ENCODE measurements at places on chromosomes 13 and 19.

- no peak for DNase-seq
Measured at GRCh38 chr19:13095393-13095784, 7.3 kb downstream of the LYL1 start.

- no peak for DNase-seq
Measured at GRCh38 chr19:7480222-7480969, 8.4 kb downstream of the PEX11G start.

- DNase-seq, result no peak
Measured at GRCh38 chr19:29383696-29384095, 142.1 kb upstream of the VSTM2B start.

DNA sequence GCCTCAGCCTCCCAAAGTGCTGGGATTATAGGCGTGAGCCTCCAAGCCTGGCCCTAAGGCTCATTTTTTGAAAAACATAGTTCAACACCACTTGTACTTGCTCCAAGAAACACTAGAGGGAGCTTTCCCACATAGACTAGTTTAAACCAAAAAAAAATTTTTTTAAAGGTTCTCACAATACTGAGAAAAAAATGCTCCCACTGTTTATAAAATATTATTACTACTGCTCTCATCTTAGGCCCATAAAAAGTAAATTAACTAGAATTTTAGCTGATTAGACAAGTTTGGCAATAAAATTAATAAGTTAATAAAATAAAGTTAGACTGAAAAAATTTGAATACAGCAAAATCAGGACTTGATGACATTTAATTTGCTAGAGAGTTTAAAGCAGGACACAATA lies 109.5 kb downstream of the TBC1D4 start:
- peak; percentile 47 for DNase-seq

- DNase-seq, result no peak
Measured at GRCh38 chr13:79709471-79709870, 228.5 kb downstream of the NDFIP2 start.

GRCh38 chr19:52211926-52212571 lies 22.2 kb downstream of the PPP2R1A start:
- no peak for DNase-seq

DNA sequence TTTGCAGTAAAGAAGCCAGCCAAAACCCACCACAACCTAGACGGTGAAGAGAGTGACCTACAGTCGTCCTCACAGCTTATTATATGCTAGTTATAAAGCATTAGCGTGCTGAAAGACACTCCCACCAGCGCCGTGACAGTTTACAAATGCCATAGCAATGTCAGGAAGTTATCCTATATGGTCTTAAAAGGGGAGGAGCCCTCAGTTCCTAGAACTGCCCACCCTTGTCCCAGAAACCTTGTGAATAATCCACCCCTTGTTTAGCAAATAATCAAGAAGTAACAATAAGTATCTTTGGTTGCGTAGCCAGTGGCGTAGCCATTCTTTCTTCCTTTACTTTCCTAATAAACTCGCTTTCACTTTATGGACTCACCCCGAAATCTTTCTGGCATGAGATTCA lies 227.9 kb upstream of the ARGLU1 start:
- DNase-seq, result no peak

Data from putamen (tissue), 1 donor.